ENCODE measurements at places on chromosomes 3 and 15. TPM values are rescaled to one million over a fixed set of nuclear protein-coding genes. Genes with fewer than 3 reads are reported as not detected.

The STAB1 gene
- 0.24 TPM for total RNA-seq

GRCh38 chr15:99502182-99502581 lies 63.6 kb upstream of the MEF2A start:
- DNase-seq = peak; percentile 23

- DNase-seq = no peak
Observed at GRCh38 chr3:48187301-48187578, 977 bp downstream of the CDC25A start.

- peak; percentile 83 for DNase-seq
Observed at GRCh38 chr3:48504051-48504946, at the start of gene SHISA5. Gene SHISA5, minus strand, starts transcription at chr3:48504174. Its CDS starts 80 bp downstream, at chr3:48504094.

The BSN gene
- 2.1 TPM for total RNA-seq
